Dermis blood vessel endothelial cell (primary cell): ENCODE measurements at places on chromosomes 2 and 18. TPM values are rescaled to one million over a fixed set of nuclear protein-coding genes. Genes with fewer than 3 reads are reported as not detected.

- no peak for DNase-seq
These were observed 25.6 kb downstream of the GCA start for GRCh38 chr2:162369551-162369950.

DNA sequence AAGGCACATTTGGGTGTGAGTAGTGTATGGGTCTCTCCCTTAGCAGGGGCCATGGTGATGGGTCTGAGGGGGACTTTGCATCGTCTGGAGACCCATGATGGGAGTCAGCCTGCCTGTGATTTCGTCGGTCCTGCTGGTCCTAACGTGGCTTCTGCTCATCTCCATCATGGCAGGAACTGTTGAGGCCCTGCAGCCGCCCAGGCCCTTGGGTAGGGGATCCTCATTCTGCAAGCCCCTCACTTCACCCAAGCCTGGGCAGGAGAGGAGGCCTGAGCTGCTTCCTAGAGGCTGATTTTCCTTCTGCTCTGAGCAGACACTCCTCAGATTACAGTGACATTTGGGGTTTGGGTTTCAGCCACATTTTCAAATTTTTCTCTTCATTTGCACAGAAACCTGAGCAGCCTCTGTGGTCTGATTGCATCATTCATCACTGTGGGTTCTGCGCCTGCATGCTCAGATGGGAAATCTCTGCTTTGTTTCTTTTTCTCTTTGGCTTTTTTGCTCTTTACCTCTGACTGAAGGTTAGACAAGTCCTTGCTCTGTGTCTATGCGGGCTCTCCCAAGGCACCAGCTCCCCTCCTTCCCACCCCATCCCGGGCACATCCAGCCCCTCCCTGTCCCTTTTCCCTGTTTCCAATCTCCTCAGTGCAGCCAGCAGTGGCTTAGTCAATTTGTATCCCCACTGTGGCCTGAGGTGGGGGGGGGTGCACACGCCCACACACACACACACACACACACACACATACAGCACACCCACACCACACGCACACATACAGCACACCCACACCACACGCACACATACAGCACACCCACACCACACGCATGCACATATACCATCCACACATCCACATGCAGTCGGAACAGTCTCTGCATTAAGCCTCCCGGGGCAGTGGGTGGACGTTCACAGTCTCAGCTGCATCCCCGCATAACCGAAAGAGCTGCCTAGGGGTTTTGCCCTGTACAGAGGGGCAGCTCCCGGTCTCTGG lies 305.4 kb upstream of the HS6ST1 start:
- DNase-seq: no peak

GRCh38 chr18:7084080-7085065 lies 33.2 kb downstream of the LAMA1 start:
- no peak for DNase-seq

GRCh38 chr2:84900971-84901370 lies 4.5 kb upstream of the TMSB10 start:
- DNase-seq: no peak

- no peak for DNase-seq
These were observed 9.6 kb downstream of the STPG4 start for GRCh38 chr2:47145466-47145865.

- DNase-seq: no peak
These were observed 13.2 kb downstream of the LRRFIP1 start for GRCh38 chr2:237640493-237640998.

DNA sequence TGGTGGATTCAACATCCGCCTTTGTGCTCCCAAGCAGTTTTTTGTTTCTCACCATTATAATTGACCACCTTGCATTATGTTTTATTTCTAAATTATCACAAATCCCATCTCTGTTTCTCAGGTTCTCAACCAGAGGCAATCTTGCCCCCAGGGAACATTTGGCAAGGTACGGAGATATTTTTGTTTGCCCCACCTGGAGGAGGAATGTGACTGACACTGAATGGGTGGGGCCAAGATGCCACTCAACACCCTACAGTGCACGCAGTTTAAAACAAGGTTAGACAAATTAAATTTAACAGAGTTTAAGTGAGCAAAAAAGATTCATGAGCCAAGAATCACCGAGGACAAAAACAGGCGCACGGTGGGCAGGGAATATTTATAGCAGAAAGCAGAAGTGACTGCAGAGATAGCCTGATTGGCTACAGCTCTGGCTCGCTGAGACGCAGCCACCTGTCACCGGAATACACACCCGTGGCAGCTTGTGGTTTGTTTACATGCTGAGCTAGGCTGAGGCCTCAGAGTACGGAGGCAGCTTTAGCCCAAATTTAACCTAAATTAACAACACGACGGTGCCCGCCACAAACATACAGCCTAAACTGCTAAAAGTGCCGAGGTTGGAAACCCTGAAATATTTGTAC lies 150.0 kb upstream of the ALKAL2 start:
- DNase-seq: no peak

DNA sequence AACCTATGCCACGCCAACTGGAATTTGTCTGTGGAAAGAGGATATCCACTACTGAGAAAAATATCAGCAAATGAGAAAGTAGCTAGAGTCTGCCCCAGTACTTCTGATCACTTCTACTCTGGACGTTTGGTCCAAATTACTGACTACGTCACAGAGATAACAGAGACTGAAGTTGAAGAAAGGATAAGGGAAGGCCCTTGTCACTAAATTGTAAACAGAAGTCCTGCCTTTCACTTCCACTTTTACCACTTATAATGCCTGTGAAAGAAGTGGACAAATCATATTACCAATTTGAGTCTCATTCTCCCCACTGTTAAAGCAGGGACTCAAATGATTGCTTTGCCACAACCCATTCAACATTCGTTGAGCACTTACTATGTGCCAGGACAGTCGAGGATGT lies 173.9 kb upstream of the ERBB4 start:
- no peak for DNase-seq

DNA sequence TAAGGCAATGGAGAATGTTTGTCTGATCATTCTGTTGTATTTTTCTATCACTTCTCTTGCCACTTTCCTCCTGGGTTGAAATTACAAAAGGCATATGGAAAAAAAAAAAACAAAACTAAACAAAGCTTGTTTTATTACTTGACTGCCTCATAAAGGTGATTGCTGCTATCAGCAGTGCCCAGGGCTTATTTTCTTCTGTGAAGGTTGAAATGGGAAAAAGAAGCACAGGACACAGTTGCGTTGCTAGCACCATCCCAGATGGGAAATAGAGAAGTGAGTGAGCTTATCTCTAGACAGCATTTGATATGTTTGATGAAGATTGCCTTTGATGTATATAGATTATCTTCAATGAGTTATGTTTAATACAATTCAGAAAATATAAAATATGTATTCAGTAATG lies 633.8 kb upstream of the ZNF804A start:
- DNase-seq: no peak

DNA sequence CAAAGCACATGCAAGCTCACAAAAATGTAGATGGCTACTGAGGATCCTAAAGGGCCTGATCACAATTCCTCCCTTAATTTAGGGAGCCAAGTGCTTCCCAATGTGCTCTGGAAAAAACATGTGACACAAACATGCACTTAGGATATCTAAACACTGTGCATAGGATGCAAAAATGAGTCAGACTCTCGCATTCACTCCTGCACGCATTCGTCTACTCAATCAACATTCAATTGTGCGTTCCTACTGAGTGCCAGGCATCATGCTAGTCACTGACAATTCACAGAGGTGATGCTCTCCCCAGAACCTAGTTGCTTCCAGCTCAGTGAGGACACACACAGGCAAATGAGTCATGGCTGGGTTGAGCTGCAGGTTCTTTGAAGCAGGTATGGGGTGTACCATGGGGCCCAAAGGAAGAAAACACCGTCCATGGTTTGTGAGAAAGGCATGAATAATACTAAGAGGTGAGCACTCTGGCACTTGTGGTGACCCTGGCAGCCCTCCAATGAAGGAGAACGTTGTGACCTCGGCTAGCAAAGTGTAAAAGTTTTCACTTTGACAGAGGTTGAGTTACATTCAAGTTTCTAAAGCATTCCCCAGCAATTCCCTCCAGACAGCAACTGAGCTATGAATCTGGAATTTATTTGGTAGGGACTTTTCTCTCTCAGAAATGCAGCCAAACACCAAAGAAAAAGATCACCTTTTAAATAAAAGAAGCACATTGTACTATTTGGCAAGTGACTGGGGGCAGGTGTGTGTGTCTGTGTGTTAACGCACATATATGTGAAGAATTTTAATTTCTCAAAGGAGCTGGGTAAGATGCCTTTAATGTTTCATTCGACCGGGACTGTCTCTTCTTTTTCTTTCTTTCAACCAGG lies 173.3 kb downstream of the ALPK2 start:
- no peak for DNase-seq

DNA sequence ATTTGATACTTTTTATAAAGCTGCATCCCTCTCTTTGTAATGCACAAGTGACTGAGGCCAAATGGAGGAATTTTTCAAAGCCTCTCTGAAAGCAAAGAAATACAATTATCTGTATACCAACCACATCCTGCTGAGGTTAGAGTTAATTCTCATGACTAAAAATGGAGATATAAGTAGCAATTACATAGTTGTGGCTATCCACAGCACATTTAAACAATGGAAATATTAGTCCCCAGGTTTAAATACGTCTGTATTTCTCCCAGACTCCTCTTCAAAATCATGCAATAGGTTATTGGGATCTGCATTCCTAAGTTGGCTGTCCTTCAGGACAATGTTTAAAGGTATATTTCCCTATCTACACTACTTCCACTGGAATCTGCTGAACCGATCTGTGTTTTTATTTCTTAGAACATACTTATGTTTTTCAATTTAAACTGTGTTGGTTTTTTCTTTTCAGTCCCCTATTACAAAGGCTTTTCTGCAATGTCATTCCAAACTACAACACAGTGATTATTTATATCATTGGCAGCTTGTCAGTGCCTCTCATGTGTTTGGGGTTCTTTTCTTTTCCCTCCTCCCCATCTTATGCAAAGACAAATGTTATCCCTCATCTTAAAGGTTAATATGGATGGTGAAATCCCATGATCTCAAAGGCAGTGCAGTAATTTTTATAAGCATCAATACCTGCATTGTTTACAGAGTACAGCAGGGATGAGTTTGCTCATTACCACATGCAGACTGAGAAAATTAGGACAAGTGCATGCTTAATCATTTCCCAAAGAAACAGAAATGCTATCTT lies 134.8 kb upstream of the FSHR start:
- DNase-seq: no peak

The MERTK gene
- 25.0 and 28.9 TPM in 2 replicates for total RNA-seq

DNA sequence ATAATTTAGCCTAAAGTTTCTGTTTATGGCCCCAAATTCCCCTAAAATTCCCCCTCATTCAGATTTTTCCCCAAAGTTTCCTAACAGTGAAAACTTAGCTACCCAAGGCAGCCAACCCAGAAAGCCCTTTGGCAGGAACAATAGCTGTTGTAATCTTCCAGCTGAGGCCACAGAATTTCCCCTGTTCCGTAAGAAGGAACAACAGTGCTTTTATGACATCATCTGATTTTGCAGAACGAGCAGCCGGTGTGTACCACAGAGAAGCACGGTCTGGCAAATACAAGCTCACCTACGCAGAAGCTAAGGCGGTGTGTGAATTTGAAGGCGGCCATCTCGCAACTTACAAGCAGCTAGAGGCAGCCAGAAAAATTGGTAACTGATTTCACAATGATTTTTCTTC lies 6.3 kb downstream of the TNFAIP6 start:
- DNase-seq: peak; percentile 42

DNA sequence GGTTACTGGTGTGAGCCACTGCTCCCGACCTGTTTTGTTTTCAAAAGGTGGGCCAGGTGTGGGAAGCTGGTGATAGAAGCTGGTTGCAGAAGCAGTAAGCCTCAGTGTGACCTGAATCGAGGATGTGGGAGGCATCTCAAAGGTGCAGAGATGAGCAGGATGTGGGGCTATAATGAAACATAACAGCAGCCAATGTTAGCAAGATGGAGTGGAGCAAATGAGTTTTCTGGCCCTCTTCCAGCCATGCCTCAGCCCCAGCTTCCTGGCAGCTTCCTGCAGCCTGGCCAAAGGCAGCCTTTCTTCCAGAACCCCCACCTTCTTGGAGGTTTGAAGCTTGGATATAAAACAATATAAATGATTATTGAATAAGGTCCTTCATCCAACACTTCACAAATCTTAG lies 184.8 kb downstream of the NCK2 start:
- peak; percentile 76 for DNase-seq

The SYT4 gene
- total RNA-seq: not detected in 2 replicates

The MRPS5 gene
- total RNA-seq: 56.3 and 62.7 TPM in 2 replicates

The MATN3 gene
- 1.2 and 1.3 TPM in 2 replicates for total RNA-seq

DNA sequence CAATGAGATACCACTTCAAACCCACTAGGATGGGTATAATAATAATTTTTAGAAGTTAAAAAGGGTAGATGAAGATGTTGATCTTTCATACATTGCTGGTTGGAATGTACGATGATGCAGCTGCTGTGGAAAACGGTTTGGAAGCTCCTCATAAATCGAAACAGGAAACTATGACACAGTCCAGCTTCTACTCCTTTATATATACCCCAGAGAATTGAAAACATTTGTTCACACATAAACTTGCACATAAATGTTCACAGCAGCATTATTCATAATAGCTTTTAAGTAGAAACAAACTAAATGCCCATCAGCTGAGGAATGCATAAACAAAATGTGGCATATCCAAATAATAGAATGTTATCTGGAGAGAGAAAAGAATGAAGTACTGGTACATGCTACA lies 95.0 kb downstream of the STRADB start:
- DNase-seq: peak; percentile 52

DNA sequence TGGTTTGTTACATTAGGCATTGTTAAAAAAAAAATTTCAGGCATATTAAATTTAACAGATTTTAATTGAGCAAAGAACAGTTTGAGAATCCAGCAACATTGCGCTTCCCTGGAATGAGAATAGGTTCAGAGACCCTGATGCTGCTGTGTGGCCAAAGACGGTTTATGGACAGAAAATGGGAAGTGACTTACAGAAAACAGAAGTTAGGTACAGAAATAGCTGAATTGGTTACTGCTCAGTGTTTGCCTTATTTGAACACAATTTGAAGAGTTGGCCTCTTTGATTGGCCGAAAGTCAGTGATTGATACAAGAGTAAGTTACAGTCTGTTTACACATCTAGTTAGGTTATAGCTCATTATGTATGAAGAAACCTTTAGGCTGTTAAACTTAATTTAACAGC lies 6.0 kb upstream of the NEDD4L start:
- DNase-seq: no peak

The CERS6 gene
- total RNA-seq: 25.7 and 39.1 TPM in 2 replicates

DNA sequence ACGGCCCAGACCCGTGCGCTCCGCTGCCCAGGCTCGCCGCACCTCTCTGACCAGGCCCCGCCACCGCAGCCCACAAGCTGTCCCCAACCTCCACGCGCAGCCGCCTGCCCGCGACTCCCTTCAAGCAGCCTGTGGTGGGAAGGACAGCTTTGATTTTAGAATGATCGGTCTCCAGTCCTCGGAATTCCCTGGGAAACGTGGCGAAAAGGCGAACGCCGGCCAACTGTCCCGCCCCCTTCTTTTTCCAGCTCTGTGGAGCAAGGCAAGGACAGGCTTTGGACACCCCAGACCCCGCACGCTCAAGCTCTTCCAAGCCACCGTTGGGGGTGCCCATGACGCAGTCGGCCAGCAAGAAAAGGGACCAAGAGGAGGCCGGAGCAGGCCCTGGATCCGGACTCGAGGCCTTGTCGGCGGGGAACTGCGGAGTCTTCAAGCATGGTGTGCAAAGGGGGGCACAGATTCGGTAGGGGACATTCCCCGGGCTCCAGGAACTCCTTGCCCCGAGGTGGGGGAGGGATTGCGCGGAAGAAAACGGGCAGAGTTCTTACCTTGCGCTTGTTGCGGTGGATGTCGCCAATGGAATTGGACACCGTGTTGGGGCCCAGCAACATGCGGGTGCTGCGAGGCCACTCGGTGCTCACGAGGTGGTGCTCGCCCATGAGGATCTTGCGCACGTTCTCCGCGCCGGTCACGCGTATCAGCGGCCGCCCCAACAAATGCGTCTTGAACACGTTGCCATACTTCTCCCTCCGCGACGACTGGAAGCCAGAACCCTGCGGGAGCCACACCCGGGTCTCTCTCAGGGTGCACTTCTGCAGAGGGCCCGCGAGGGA lies 4.0 kb downstream of the CYP26B1 start:
- peak; percentile 14 for DNase-seq

The KCNG2 gene
- 0.51 and 0.93 TPM in 2 replicates for total RNA-seq
